Activated T-cell treated with anti-CD3 and anti-CD28 coated beads for 1 hour (primary cell): ENCODE measurements at places on chromosomes 5 and 9.

DNA sequence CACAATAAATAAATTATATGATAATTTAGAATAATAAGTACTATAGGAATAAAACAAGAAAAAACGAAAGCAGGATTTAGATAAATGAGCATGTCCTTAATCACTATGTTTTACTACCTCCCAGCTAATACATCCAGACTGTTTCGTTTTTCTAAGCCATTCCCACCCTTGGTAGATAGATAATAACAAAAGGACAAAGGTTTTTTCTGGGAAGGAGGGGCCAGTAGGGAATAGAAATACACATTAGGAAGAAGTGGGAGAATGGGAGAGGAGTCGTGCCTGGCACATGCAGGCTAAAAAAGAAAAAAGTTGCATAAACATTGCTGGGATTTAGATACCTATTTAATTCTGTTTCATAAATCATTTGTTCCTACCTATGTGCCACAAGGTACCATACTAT is 97.1 kb downstream of the MTX3 start:
- no peak for DNase-seq

GRCh38 chr5:131245312-131245711 is 18.5 kb upstream of the CDC42SE2 start:
- DNase-seq = no peak

GRCh38 chr9:125527471-125528002 is 179.5 kb downstream of the MAPKAP1 start:
- no peak for DNase-seq

GRCh38 chr9:98240475-98240874 is 15.0 kb downstream of the TBC1D2 start:
- DNase-seq = no peak

GRCh38 chr5:87210076-87210475 is 57.6 kb upstream of the RASA1 start:
- DNase-seq = no peak

GRCh38 chr5:155726267-155726666 is 600.7 kb upstream of the SGCD start:
- DNase-seq = no peak

DNA sequence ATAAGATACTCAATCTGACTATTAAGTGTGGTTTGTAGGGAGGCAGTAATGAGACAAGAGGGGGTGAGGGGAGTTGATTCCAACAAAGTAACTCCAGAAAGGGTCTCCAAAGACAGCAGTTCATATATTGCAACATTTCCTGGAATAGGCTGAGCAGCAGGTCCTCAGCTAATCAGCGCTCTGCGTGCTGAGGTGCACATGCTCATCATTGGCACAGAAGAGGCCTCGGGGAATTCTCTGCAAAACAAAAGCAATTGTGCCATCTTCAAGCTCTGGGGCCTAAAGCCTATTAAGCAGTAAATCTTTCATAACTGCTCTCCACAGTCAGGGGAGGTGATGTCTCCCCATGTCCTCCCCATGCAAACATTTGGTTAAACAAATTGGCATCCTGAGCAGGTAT is 357.3 kb downstream of the SPOCK1 start:
- DNase-seq = no peak

DNA sequence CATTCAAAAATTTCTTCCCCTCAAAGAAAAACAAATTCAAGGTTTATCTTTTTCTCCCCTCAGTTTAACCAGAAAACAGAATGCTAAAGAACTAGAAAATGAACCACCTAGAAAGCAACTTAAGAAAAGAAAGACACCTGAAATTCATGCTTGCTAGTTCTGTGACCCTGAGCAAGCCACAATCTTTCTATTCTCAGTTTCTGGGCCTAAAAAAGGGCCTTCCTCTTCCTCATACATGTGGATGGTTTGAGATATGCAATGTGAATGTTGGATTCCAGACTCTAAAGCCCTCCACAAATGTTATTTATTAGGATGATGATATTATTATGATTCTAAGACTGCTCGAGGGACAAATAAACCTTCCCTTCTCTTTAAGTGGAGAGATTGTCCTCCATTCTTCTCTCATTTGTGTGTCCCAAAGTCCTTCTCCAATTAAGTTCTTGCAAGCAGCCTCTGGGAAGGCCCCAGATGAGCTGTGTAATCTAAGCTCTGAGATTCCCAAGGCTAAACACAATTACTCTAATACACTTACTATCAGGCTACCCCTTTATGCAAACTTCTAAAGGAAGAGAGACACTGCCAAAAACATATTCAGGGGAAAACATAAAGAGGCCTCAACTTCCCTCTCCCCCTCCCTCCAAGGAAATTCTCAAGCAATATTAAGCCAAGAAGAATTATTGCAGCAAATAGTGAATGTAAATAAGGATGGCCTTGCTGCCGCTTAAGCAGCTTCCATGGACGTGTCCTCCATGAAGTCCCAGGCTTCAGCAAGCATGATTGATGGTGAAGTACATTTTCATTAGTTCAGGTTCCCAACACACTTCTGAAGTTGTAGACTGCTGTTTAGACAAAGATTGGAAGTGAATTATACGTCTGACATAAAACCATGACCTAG is 80.2 kb downstream of the PRKACG start:
- DNase-seq = no peak
